ENCODE measurements at places on chromosomes 16 and 17.

DNA sequence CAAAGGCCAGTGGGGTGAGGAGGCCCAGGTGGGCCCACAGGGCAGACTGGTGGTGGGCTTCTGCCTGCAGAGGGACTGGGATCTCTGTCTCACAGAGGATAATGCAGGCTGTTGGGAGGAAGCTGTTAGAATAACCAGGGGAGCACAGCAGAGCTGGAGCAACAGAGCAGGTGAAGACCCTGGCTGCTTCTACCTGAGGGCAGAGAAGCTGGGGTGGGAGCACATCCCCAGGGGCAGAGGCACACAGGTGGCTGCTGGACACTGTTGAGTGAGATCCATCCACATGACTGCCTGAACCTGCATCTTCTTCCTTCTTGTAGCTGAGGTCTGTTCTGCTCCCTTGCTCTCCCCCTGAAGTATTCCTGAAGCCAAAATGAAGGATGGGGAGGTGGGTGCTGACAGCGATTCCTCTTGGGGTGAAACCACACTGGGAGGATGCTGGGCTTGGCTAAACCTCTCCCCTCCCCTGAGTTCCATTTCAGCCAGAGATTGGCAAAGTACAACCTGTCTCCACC lies 1725.0 kb downstream of the TP53TG3F start:
- no peak for DNase-seq

DNA sequence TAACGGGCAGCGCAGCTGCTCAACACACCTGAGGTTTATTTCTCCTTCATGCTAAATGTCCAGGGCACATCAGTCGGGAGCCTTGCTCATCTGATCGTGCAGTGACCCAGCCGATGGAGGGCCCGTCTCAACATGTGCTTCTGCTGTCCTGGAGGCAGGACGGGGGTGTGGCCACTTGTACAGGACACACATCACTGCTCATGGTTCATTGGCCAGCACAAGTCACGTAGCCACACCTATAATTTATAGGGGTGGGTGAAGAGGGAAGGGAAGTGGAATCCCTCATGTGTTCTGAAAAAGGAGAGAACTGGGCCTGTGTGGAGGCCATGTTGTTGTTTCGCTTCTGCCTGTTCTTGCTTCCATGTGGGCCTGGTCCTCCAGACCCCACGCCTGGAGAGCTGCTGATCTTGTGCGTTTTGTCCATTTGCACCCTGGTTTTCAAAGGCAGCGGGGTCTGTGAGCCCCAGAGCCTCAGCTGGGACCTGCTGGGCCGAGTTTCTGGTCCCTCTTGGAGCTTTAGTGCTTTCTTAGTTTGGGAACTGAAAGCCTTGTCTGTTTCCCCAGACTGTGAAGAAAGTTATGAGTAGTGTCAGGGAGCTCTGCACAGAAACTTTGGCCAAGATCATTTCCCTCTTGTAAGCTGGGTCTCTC lies 60.5 kb downstream of the CMIP start:
- no peak for DNase-seq

DNA sequence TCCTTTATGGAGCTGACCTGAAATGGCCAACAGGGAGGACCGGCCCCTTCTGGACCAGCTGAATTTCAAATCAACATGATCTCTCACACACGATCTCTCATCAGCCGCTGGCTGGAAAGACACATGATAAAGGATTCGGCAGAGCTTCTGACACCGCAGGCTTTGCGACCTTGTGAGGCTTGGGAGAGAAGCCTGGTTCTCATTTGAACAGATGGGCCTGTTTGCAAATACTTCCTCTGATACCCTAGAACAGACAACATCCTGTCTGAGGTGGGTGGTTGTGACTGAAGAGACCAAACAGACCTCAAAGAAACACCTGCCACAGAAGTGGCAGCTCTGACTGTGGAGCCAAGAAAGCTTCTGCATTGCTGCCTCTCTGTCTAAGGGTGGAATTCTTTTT lies 77.9 kb upstream of the SDK2 start:
- no peak for DNase-seq

DNA sequence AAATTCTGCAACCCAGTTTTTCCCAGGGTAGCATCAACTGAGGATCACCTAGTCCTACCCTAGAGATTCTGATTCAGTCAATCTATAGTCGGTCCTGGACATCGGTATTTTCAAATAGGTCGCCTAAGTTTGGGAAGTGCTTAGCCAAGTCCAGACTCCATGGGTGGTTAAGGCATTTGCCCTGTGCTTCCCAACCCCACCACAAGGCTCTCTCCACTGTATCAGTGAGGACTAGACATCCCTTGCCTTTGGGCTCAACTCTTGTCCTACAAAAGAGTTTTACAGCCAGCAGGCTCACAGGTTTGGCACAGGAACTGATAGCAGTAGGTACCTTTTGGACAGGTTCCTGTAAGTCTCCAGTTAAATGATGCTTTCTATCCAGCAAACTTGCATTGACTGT lies 13.8 kb downstream of the HYDIN start:
- no peak for DNase-seq

DNA sequence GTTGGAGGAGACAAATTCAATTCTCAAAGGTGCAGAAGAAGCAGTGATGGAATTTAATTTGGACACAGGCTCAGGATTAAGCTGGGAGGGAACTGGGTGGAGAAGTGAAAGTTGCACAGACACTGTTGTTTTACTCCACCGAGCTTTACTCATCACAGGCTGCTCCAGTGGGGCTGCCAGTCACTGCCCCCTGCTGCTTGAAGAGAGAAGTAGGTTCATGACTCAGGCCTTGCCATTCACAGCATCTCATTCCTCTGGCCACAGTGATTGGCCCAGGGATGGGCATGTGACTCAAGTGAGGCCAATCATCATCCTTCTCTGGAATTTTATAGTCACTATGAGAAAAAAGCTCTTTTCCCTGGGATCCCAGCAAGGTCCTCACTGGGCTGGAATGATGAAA lies 11.8 kb downstream of the GNAO1 start:
- peak; percentile 49 for DNase-seq

GRCh38 chr16:86359571-86359970 lies 150.8 kb upstream of the FOXF1 start:
- DNase-seq: no peak

- no peak for DNase-seq
Observed at GRCh38 chr17:7673239-7673638, 14.1 kb downstream of the TP53 start.

DNA sequence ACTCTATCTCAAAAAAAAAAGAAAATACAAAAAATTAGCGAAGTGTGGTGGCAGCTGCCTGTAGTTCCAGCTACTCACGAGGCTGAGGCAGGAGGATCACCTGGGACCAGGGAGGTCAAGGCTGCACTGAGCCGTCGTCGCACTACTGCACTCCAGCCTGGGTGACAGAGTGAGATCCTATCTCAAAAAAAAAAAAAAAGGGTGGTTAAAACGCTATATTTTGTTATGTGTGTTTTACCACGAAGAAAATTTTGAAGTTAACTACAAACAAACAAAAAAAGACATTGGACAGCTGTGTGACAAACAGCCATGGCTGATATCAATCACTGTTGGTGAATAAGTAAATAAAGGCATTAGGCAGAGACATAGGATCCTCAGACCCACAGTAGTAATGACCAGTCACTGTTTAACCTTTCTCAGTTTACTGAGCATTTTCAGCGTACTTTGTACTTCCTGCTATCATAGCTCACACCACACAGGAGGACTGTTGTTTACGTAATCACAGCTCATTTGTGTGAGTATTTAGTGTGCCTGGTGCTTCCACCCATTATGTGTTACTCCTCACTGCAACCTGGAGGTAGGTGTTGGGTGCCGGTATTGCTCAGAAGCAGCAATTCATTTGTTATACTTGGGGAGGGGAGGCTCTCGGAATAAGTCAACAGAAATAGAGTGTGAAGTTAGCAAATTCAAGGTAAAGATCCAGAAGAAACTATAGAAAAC lies 55.4 kb downstream of the COPRS start:
- DNase-seq: no peak
